ENCODE measurements at places on chromosomes 7 and 10.

DNA sequence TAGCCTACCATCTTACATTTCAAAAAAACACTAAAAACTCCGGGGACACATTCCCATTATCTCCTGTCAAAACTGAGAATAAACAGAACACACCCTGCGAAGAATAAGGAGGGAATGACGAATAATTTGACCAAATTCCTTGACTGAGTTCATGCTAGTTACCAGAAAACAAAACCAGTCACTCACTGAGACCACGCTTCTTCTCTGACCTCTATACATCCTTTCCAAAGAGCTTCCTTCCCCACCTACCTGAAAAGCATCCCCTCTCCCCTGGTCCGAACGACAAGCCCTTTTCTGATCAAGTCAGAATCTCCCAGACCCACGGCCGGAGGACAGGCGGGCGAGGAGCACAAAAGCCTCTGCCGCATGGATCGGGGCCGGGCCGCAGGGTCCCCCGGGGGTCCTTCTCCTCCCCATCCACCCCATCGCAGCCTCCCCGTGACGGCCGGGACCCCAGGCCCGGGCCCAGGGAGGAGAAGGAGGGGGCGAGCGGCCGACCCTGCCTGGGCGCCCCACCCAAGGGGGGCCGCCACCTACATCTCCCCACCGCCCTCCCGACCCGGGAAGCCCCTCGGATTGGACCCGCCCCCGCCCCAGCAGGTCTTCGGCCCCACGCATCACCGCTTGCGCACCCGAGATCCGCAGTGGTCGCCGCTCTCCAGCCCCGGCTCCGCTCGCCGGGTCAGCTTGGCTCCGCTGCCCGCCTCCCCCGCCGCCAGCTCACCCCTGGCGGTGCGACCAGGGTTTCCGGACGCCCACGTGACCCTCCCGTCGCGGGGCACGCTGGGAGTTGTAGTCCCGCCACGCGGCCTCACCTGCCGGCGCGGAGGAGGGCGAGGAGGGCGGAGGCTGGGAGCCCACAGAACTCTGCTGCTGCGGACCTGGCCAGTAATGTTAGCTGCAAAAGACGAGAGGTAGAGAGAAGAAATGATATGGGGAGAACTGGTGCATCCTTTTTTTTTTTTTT, at the start of gene SLC37A3:
SLC37A3 (minus strand) TSS at position 747 of the 967 bp plus-strand sequence. CDS start 16,004 bp downstream, outside the sequence.
- peak; percentile 92 for DNase-seq

- DNase-seq: no peak
These were observed 306.9 kb downstream of the FRMD4A start for GRCh38 chr10:14023673-14024328.

DNA sequence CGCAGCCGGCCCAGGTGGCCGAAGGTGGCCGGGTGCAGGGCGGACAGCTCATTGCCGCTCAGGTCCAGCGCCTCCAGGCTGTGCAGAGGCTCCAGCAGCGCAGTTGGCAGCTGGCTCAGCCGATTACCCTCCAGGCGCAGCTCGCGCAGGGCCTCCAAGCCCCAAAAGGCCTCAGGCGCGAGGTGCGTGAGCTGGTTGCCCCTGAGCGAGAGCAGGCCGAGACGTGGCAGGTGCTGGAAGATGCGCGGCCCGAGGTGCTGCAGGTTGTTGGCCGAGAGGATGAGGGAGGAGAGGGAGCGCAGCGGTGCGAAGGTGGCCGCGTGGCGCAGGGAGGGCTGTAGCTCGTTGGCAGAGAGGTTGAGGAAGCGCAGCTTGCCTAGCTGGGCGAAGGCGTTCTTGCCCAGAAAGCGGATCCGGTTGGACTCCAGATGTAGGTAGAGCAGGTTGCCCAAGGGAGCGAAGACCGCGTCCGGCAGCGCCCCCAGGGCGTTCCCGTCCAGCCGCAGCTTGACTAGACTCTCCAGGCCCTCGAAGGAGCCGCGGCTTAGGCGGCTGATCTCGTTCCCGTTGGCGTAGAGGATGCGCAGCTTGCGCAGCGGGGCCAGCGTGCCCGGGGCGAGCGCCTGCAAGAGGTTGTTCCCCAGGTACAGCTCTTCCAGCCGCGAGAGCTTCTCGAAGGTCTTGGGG, 923 bp downstream of the TRIL start:
- peak; percentile 6 for DNase-seq

DNA sequence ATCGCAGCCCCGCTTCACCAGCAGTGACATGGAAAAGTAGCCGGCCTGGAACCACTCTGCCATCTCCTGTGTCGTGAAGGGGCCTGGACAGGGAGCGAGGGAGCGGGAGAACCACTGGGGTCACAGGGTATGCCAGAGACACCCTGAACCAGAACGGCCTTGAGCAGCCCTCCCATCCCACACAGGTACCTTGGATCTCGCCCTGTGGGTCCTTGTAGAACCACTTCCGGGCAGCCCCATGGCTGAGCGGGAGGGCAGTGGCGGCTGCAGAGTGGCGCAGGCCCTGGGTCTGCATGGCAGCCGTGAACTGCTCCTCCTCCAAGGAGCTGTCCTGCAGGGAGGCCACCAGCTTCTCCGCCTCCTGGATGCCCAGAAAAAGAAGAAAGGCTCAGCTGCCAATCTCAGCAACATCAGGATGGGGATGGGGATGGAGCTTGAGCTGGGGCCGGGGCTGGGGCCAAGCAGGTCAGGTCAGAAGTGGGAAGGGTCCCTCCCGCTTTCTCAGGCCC, 9.5 kb downstream of the GIGYF1 start:
- no peak for DNase-seq

- DNase-seq: no peak
These were observed 52.7 kb upstream of the SLC29A3 start for GRCh38 chr10:71266147-71266917.

GRCh38 chr10:128816726-128817125, 650.3 kb upstream of the MGMT start:
- DNase-seq: no peak

GRCh38 chr10:7533657-7534479, 123.0 kb upstream of the SFMBT2 start:
- DNase-seq: no peak

- no peak for DNase-seq
These were observed 59.3 kb upstream of the NMT2 start for GRCh38 chr10:15227611-15228372.
